ENCODE measurements at places on chromosomes 7 and 10.

- DNase-seq: no peak
These were observed 71.8 kb downstream of the LRRN3 start for GRCh38 chr7:111162692-111163091.

DNA sequence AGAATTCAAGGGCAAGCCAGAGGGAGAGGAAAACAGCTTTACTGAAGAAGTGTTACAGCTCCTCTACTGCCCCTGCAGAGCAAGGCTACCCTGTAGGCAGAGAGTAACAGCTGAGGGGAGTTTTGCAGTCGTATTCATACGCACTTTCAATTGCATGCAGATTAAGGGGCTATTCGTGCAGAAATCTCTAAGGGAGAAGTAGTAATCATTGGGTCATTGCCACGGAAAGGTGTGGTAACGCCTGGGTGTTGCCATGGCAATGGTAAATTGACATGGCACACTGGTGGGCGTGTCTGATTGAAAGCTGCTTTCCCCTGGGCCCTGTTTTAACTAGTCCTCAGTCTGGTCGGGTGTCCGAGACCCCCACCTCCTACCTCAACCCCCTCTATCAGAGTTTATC, 227.2 kb downstream of the NSUN6 start:
- DNase-seq: no peak

DNA sequence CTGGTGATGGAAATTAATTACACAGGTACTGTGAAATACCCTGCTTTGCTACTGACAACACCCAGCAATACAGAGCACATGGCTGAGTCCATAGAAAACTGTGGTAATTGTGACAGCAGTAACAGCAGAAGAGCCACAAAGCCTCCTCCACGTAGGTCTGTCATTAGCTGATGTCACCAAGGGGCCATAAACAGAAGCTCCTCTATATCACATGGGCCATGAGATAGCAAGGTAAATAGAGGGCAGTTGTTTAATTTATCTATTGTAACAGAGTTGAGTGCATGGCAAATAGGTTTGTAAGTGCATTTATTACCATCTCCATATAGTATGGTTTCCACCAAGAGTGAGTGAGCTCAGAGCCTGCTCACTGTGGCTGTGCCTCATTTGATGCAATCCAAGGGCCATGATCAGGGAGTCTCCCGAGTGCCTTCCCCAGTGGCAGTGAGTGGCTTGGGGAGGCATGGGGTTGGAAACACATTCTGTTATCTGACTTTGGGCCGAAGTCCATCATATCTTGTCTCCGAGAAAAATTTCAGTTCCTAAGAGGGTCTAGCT, 281.2 kb downstream of the SKAP2 start:
- no peak for DNase-seq

GRCh38 chr10:130045091-130045652, 65.5 kb downstream of the C10orf143 start:
- DNase-seq: no peak

DNA sequence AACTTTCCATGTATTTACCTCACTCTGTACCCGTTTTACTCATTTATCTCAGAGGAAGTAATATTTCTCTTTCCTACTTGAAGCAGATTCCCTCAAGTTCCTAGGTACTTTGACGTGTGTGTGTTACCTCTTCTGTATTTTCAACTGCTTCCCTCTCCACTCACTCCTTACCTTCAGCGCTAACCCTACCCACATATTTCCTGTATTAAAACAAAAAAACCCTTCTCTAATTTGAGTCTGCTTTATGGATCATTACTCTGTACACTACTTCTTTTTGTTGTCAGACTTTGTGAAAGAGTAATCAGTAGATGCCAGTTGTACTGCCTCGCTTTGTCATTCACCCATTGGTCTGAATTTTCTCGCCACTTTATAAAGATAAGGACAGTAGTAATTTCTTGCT, 74.0 kb downstream of the CDK13 start:
- DNase-seq: no peak

DNA sequence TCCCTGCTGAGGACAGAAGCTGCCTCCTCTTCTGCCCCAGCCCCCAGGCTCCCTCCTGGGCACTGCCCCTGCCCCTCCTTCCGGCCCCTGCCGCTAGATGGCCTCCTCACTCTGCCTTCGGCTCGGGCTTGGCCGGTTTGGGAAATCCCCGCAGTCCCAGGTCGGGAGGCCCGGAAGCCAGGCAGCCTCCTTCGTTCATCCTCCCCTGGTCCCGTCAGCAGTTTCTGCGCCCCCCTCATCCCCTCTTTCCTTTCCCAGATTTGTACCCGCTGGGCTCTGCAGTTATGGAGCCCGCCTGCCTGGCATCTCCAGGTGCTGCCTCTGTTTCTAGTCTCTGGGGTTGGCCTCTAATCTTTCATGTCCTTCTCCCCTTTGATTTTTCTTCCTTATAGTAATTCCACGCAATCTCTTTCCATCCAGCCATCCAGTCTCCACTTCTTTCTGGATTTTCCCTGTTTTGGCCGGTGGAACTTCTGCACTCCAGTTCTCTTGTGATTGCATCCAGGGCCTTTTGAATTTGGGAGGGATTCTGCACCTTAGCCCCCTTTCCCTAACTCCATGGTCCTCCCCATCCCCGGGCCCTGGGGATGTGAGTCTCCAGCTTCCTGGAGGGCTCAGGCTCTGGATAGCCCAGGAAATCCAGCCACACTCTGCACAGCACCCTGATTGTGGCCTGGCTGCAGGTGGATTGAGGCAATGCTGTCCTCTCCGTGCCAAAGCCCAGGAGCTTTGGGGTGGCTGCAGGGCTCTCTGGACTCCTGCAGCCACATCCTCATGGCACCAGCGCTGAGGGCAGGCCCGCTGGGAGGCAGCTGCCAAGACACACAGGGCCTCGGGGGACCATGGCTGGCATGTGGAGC, 3.3 kb upstream of the SHH start:
- DNase-seq: peak; percentile 25

GRCh38 chr7:144784943-144785342, 50.9 kb downstream of the TPK1 start:
- DNase-seq: no peak

DNA sequence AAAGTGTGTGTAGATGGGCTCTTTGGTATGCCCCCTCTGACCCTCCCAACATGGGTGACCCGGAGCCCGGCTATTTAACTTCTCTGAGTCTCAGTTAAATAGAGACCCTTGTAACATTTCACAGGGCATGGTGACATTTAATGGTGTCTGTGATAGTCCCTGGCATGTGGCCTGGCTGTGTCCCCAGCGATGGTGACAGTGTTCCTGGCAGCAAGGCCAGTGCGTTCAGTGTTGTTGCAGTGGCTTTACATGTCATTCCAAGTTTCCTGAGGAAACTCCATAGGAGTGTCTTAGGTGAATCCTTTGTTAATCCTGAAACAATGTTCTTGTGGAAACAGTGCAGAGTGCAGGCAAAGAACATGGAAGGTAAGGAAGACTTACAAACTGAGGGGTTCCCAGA, 137.0 kb downstream of the RAMP3 start:
- DNase-seq: no peak

- DNase-seq: peak; percentile 13
These were observed 338.1 kb downstream of the DNAJB6 start for GRCh38 chr7:157674715-157675426.

- DNase-seq: no peak
These were observed 79.2 kb downstream of the RBM20 start for GRCh38 chr10:110723224-110723891.

DNA sequence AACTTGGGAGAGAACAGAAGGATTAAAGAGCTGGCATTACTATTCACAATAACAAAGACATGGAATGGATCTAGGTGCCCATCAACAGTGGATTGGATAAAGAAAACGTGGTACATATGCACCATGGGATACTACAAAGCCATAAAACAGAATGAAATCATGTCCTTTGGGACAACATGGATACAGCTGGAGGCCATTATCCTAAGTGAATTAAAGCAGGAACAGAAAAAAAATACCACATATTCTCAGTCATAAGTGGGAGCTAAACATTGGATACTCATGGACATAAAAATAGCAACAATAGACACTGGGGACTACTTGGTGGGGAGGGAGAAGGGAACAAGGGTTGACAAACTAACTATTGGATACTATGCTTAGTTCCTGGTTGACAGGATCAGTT, 133.2 kb upstream of the ITGB1 start:
- no peak for DNase-seq

- DNase-seq: no peak
These were observed 58.8 kb upstream of the GAD2 start for GRCh38 chr10:26157734-26158133.

DNA sequence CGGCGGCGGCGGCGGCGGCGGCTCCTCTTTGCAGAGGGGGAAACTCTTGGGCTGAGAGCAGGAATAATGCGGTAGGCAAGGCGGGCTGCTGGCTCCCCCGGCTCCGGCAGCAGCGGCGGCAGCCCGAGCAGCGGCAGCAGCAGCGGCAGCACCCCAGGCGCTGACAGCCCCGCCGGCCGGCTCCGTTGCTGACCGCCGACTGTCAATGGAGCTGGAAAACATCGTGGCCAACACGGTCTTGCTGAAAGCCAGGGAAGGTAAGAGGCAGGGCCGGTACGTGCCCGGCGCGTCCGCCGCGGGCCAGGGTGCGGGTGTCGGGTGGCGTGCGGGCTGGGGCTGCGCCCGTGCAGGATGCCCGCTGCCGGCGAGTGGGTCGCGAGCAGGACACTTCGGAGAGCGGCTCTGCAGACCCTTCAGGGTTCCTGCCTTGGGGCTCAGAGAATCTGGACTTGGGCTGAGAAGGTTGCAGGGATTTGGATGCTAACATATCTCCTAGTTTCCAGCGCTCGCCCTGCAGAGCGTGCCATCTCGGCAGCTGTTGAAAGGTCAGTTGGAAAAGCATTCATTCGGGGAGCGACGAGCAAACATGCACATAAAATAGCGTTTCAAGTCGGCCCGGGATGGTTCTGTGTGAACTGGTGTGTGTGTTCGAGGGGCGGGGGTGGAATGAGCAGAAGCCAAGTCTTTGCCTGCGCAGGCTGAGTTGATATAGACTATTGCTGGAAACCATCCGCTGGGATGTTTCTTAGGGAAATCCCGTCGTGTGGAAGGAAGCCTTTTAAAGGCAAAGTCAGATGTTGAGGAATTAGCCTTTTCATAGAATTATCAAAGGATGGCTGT, 562 bp downstream of the GRK5 start:
- DNase-seq: no peak

GRCh38 chr7:143390773-143391317, 9.7 kb downstream of the ZYX start:
- no peak for DNase-seq

GRCh38 chr7:1106793-1107421, 19.0 kb downstream of the GPER1 start:
- DNase-seq: no peak

- peak; percentile 15 for DNase-seq
These were observed 9.5 kb upstream of the ZNF862 start for GRCh38 chr7:149828357-149829309.

- DNase-seq: peak; percentile 18
These were observed 4.1 kb upstream of the TAS2R5 start for GRCh38 chr7:141785706-141786552.

DNA sequence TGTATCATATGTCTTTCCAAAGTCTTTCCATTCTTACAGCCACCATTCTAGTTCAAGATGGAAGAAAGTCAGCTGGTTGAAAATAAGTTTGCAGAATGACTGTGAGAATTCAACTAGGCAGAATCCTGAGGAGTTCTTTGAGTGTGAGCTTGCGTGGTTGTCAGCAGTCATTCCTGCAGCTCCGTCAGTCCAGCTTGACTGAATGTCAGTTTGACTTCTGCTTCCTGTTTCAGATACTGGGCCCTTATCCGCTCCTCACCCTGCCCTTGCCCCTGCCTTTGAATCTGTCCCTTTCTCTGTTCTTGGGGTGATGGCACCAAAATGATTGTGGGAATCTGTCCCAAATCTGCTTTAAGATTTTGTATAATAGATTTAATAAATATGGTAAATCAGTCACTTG, 27.8 kb downstream of the SLC26A5 start:
- no peak for DNase-seq

DNA sequence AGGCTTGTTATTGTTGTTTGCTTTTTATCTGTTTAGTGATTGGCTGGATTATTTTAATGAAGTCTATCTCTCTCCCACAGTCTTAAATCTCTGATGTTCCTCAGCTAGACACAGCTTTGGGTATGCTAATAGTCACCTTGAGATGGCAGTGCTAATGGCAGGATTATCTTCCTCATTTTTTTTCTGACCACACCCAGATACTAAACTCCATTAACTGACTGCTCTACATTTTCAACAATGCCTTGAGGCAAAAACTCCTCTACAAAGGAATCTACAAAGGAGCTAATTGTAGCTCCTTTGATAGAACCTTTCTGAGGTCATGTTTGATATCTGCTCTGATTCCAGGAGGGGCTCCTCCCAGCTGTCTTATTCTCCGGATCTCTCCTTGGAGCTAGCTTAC, 122.6 kb downstream of the HBP1 start:
- no peak for DNase-seq
